ENCODE measurements at places on chromosomes 4 and X.
A peak's percentile ranks its signal among the peaks of the same experiment; 100 is the strongest.

DNA sequence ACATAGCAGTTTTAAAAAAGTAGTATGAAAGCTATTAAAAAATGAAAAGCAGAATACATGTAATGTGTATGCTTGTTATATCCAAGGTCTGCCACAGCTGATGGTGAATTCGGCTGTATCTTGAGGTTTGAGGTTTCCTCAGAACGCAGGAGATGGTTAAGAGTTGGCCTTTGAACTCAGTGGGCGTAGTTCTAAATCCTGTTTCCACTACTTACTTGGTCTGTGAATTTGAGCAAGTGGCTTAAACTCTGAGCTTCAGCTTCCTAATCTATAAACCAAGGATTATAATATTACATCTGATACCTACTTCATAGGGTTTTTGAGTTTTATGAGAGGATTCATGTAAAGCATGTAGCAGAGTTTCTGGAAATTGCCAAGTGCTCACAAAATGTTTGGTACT lies 125.2 kb downstream of the STIM2 start:
- H3K4me3 ChIP-seq, result no peak overlapping the region
- H3K36me3 ChIP-seq, result no peaks in the 10 kb centered on the region
- no peak for DNase-seq
- H3K4me1 ChIP-seq, result no peaks in the 10 kb centered on the region
- peaks cover 29% of the 10 kb centered on the region for H3K27me3 ChIP-seq

- H3K36me3 ChIP-seq, result no peaks in the 10 kb centered on the region
- DNase-seq, result no peak
- H3K4me3 ChIP-seq, result no peak overlapping the region
- no peak overlapping the region for H3K27ac ChIP-seq
- H3K4me1 ChIP-seq, result no peaks in the 10 kb centered on the region
These were observed 67.9 kb downstream of the TAB3 start for GRCh38 chrX:30821116-30821515.

DNA sequence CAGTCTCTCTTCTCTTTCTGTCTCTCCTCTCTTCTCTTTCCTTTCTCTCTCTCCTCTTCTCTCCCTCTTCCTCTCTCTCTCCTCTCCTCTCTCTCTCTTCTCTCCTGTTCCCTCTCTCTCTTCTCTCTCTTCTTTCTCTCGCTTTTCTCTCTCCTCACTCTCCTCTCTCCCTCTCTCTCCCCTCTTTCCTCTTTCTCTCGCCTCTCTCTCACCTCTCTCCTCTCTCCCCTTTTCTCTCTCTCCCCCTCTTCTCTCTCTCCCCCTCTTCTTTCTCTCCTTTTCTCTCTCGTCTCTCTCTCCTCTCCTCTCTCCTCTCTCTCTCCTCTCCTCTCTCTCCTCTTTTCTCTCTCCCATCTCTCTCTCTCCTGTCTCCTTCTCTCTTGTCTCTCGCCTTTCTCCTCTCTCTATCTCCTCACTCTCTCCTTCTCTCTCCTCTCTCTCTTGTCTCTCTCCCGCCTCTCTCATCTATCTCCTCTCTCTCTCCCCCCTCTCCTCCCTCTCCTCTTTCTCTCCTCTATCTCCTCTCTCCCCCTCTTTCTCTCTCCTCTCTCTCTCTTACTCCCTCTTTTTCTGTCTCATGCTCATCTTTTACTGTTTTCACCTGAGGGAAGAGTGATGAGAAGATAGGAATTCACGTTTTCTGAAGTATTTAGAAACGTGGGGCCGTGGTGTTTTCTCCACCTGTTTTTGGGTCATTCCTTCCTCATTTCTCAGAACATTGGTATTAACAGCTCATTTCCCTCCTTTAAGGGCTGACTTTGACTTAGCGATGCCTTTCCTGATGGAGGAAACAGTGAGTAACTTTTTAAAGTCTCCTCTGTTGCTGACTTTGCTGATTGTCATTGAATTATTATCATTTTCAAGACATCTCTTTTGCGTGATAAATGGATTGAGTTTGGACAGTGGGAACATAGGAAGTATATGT lies 80.6 kb upstream of the CD99 start:
- H3K4me3 ChIP-seq, result peak overlapping the region; percentile 90
- no peak overlapping the region for H3K27ac ChIP-seq
- H3K36me3 ChIP-seq, result peaks cover 23% of the 10 kb centered on the region
- peaks cover 4% of the 10 kb centered on the region for H3K4me1 ChIP-seq
- DNase-seq, result peak; percentile 2
- H3K27me3 ChIP-seq, result no peaks in the 10 kb centered on the region

DNA sequence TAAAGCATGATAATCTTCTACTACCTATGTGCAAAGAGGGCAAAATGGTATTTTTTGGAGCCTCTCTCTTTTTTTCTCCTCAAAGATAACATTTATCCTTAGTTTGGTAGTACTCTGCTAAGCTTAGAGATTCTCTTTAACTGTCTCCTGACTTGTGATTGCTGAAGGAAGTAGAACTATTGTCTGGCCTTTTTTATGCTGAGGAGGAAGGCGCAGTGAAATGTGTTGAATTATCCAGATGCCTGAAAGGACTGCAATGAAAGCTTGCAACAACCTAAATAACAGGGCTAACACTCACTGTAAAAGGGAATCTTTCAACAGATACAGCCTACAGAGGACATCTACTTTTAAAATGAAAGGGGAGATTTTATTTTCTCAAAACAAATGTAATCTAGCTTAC lies 59.5 kb upstream of the CCDC160 start:
- H3K27ac ChIP-seq, result peak overlapping the region; percentile 47
- no peak overlapping the region for H3K4me3 ChIP-seq
- H3K27me3 ChIP-seq, result no peaks in the 10 kb centered on the region
- DNase-seq, result no peak
- no peaks in the 10 kb centered on the region for H3K36me3 ChIP-seq

DNA sequence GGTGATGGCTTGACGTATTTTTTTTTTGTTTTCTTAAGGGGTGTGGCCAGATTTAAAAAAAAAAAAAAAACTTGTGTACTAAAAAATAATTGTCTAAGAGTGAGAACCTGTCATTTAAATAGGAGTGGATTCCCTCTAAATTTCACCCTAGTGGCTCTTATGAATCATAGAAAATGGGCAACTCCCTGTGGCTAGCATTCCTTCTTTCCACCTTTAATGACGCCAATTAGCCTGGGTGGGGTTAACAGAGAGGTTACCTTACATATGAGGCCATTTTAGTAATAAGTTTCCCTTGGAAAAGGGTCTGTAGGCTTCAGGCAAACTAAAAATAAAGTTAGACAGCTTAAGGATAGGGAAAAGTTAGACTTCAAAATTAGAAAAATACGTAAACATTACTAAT lies 223.5 kb upstream of the FAM241A start:
- no peaks in the 10 kb centered on the region for H3K4me1 ChIP-seq
- DNase-seq, result no peak
- no peaks in the 10 kb centered on the region for H3K27me3 ChIP-seq
- H3K27ac ChIP-seq, result no peak overlapping the region
- H3K4me3 ChIP-seq, result no peak overlapping the region

All from endodermal cell (in vitro differentiated cells).